ENCODE measurements at places on chromosomes 1 and 21. TPM values are rescaled to one million over a fixed set of nuclear protein-coding genes. Genes with fewer than 3 reads are reported as not detected.

FGR gene
- 5.2 TPM for polyA plus RNA-seq

TRAPPC10 gene
- polyA plus RNA-seq = 46.4 TPM

UAP1 gene
- polyA plus RNA-seq = 161 TPM

KIRREL1 gene
- polyA plus RNA-seq = 15.5 TPM

AGMAT gene
- polyA plus RNA-seq = 1.8 TPM

IL19 gene
- polyA plus RNA-seq = 0.37 TPM

CD164L2 gene
- polyA plus RNA-seq = 0.76 TPM

ST6GALNAC5 gene
- polyA plus RNA-seq = 3.1 TPM
